ENCODE measurements at places on chromosomes 3 and 15. TPM values are rescaled to one million over a fixed set of nuclear protein-coding genes. Genes with fewer than 3 reads are reported as not detected.

The SLC15A2 gene
- 2.2 TPM for total RNA-seq

- DNase-seq: no peak
Measured at GRCh38 chr3:152586974-152587373, 248.0 kb upstream of the P2RY1 start.

- no peak for DNase-seq
Measured at GRCh38 chr15:66940368-66940767, 125.0 kb upstream of the SMAD3 start.

- DNase-seq: no peak
Measured at GRCh38 chr3:116947809-116948208, 238.2 kb downstream of the TUSC7 start.

DNA sequence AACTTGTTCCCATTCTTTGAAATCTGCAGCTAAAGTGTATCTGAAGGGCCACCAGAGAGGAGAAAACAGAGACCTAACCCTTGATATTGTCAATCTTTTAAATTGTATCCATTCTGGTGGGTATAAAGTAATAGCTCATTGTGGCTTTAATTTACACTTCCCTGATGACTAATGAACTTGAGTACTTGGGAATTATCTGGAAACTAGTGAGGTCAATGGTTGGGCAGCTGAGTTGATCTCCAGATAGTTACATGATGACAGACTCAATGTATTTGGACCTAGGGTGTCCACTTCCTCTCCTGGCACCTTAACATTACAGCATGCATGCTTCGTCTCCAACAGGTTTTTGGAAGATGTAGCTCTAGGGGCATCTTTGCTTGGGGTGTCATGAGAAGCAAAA, 195.2 kb downstream of the PDCD6IP start:
- no peak for DNase-seq

DNA sequence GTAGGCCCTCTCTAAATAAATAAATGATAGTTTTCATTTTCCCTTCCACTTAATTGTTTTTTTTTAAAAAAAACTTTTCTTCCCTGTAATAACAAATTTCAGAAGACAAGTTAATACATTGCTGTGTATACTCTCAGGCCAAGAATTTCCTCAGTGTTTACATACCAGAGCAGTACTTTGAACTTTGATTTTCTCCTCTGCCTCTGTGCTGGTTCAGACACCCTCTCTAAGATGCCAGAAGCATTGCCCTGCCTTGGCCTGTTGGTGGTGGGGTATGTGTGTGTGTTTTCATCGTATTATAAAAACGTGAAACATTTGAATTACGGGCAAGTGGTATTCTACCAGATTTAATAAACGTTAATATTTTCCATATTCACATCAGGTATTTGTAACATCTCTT, 70.1 kb downstream of the SMAD3 start:
- no peak for DNase-seq

Measured in activated CD4-positive, alpha-beta T cell treated with anti-CD3 and anti-CD28 coated beads, Interleukin-2, amount 10 ng/mL, durations not matched to agents 7 days and 5 days (primary cell).